ENCODE measurements at places on chromosomes 7 and 10.

DNA sequence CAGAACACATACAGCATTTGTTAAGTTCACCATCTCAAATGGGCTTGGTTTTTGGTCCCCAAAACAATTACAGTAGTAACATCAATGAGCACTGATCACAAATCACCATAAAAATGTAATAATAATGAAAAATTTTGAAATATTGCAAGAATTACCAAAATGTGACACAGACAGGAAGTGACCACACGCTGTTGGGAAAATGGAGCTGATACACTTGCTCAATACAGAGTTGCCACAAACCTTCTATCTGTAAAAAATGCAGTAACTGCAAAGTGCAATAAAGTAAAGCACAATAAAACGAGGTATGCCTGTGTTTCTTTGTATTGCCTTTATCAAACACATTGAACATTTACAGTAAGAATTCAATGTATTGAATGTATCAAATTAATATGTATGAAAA lies 262.7 kb downstream of the CTNNA3 start:
- no peak for DNase-seq

DNA sequence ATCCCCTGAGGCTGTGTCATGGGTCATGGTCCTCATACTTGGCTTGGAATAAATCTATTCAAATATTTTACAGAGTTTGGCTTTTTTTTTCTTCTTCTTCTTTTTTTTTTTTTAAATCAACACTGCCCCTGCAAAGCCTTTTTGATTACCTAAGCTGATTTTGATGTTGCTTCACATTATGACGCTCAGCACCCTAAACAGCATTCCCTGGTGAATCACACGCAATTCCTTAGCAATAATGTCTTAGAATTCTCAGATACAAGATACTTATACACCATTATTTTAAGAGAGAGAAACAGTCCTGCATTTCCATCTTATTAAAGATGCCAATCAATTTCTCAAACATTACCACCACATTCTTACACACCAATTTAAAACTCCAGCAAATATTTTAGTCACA lies 323.7 kb upstream of the IGFBP3 start:
- no peak for DNase-seq

- DNase-seq: no peak
Observed at GRCh38 chr7:127383123-127383835, 9.2 kb downstream of the ZNF800 start.

GRCh38 chr7:29120955-29121354 lies 25.4 kb downstream of the CPVL start:
- DNase-seq: no peak

DNA sequence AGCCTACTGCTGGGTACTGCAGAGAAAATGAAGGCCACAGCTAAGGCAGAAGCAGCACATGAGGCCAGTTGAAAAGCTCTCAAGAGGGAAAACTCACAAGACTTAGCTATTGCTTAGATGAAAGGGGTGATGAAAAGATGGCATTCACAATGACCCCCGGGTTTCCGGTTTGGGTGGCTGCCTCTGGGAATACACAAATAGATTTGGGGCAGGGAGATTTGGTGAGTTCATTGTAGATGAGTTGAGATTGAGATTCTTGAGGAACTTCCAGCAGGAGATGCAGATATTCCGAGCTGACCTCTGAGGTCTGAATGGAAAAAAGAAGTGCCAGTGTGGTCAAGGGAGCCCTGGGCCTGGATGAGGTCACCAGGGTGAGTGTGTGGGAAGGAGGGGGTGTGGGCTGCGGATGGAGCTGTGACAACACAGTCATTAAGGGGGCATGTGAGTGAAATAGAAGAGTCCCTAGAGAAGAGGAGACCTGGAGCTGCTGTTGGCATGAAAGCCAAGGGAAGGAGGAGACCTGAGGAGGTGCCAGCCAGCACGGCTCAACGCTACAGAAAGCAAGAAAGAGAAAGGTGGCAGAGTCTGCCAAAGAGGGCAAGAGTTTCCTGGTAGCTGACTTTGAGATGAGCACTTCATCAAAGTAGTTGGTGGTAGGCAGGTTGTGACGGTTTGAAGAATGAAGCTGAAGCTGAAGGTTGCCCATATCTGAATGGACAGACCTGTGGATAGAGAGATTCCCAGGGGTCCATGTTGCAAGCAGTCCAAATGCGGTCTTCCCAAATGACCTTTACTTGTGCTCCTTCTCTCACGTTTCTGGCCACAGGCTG lies 43.7 kb downstream of the HIF1AN start:
- no peak for DNase-seq

DNA sequence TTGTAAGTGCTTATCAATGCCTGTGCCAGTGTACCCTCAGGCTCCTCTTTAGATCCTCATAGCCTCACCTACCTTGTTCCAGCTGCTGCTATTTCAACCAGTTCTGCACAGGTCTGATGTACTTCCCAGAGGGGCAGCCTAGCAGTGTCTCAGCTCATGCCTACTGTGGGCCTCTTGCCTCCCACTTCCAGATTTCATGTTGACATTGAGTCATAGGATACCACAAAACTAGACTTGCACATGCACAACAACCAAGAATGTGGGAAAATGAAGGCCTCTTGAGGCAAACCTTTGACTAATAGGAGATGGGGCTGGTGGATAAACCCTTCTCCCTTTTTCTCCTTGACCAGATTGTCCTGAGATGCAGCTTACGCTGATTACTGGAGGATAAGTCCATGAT lies 31.0 kb downstream of the PON3 start:
- no peak for DNase-seq

DNA sequence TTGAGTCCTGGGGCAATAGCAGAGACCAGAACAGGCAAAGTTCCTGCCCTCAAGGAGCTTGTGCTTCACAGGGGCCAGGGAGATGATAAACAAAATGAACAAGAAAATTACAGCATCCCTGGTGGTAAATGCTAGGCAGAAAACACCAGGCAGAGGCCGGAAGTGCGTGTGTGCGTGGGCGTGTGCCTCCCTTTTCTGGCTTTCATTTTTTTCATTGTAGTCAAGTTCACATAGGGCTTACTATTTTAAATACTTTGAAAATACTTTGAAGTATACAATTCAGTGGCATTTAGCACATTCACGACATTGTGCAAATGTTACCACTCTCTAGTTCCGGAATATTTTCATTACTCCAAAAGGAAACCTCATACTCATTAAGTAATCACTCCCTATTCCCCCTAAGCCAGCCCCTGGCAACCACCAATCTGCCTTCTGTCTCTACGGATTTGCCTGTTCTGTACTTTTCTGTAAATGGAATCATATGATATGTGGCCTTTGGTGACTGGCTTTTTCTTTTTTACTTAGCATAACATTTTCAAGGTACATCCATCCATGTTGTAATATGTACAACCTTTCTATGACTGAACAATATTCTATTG lies 88.1 kb upstream of the PDCD4 start:
- DNase-seq: no peak

- DNase-seq: no peak
Observed at GRCh38 chr10:128896963-128897362, 570.1 kb upstream of the MGMT start.

DNA sequence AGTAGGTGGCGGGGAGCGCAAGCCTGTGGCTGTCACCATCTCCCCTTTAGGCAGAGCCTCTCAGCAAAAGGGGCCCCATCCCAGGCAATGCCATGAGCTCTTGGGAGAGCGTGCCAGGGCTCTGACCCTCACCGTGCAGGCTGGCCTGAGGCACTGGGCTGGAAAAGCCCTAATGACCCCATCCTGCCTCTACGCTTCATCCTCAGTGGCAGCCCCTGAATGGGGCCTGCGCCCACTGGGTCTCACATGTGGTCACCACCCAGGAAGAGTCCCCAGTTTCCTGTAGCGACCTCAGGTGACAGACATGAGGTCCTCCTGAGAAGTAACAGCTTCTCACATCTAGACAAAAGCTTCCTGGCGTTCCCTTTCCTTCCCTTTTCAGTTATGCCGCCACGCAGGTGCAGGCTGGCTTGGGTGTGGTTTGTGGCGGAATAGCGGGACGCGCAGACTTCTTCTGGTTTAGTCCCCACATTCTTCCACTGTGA lies 59.2 kb downstream of the CLEC2L start:
- no peak for DNase-seq

- no peak for DNase-seq
Observed at GRCh38 chr10:35696392-35697287, 54.5 kb upstream of the FZD8 start.

DNA sequence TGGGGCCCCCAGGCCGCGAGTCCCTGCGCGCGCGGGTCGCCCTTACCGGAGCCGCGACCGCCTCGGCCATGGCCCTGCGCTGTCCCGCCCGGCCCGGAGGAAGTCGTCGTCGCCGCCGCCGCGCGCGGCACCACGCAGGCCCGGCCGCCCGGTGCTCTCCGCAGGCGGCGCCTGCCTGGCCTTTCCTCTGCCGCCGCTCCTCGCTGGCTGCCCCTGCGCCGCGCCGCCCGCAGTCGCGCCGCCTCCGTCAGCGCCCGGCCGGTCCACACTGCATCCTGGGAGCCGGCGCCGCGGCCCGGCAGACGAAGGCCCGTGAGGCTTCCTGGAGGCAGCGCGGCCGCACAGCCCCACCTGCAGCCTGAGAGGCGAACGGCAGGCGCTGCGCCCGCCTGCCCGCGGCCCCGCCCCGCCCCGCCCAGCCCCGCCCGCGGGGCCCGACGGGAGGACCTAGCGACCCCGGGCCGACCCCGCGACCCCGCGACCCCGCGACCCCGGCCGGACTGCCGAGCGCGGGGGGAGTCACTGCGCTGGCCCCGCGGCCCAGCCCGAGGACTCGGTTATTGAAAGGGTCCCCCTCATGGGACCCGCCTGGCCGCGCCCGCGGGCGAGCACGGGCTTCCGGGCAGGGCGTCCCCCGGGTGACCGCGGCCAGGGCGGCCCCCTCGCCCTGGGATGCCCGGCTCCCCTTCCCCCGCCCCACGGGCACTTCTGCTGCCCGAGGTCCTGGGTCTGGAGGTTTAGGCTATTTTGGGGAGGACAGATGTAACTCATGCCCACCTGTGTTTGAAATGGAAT lies at the start of gene ZNF746:
ZNF746 (minus strand) TSS at position 343 of the 795 bp plus-strand sequence; CDS start at position 70, 273 bp downstream.
- DNase-seq: peak; percentile 62

GRCh38 chr10:121497513-121498470 lies 100.5 kb downstream of the FGFR2 start:
- DNase-seq: no peak

GRCh38 chr7:140653319-140654108 lies 12.9 kb upstream of the DENND2A start:
- peak; percentile 77 for DNase-seq

DNA sequence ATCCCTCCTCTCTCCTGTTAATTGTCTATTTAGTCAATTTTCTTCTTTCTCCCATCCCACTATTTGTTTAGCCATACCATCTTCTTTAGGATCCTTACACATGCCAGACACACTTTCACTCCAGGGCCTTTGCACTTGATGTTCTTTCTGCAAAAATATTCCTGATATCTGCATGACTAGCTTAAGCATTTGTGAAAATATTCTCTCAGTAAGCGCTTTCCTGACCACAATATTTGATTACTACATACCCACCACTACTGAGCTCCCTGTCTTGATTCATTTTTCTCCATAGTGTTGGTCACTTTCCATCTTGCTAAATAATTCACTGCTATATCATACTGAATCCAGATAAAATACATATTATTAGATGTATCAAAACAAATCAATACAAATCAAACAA lies 75.1 kb downstream of the SEMA3D start:
- no peak for DNase-seq

GRCh38 chr10:80501913-80502521 lies 35.7 kb upstream of the SH2D4B start:
- no peak for DNase-seq

GRCh38 chr7:14835384-14835783 lies 67.2 kb downstream of the DGKB start:
- no peak for DNase-seq

DNA sequence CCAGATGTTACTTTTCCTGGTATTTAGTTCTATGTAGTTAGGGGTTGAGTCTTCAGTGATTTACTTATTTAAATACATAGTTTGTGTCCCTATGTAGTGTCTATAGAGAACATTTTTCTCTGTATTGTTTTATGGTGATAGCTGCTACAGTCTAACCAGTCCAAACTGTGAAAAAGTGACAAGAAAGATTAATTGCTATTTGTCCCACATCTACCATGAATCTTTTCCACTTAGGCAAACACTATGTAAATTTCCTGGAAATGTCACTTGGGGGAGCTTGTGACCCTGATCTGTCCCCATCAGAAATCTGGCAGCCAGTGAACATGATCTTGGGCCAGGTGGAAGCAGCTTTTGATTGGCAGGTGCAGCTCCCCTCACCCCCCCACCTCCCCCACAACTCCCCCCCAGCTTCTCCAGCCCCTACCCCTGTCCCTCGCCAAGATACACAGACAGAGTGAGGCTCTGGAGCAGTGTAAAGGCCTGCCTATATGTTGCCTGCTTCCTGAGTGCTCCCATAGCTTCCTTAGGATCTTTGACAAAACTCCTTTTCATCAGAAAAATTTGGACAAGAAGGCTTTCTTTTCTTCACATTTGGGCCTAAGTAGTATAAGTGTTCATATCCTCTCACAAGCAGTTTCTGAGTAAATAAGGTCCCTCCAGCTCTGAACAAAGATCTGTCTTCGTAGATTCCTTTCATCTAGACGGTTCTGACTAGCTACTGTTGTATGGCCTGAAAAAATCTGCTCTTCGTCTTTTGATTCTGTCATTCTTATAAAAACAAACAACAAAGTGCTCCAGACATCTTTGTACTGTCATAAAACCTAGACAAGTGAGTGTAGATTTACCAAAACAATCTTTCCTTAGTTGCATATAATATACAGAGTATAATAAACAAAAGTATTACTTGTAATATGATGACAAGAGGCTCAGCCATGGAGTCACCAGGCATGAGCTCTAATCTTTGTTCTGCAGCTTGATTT lies 31.5 kb upstream of the SLC13A1 start:
- DNase-seq: no peak

DNA sequence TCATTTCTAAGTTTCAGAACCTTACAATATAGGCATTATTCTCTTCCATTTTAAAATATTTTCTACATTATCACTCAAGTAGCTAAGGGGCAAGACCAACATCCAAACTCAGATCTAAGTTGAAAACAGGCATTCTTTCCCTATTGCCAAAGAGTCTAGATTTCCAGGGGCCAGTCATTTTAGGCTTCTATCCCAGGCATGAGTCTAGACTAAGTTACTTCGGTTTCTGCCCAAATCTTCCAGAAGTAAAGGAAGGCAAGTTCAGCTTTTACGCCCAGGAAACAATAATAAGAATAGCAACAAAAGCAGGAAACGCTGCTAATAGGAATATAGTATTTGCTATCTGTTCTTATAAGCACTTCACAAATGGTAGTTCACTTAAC lies 189.9 kb downstream of the DGKI start:
- DNase-seq: no peak

GRCh38 chr10:62000037-62000603 lies 98.6 kb downstream of the ARID5B start:
- DNase-seq: no peak

Data from right lung (tissue), 10 donors.